ENCODE measurements at places on chromosomes 11 and 22.

GRCh38 chr22:23102002-23102655 lies 31.8 kb downstream of the GNAZ start:
- DNase-seq: no peak

DNA sequence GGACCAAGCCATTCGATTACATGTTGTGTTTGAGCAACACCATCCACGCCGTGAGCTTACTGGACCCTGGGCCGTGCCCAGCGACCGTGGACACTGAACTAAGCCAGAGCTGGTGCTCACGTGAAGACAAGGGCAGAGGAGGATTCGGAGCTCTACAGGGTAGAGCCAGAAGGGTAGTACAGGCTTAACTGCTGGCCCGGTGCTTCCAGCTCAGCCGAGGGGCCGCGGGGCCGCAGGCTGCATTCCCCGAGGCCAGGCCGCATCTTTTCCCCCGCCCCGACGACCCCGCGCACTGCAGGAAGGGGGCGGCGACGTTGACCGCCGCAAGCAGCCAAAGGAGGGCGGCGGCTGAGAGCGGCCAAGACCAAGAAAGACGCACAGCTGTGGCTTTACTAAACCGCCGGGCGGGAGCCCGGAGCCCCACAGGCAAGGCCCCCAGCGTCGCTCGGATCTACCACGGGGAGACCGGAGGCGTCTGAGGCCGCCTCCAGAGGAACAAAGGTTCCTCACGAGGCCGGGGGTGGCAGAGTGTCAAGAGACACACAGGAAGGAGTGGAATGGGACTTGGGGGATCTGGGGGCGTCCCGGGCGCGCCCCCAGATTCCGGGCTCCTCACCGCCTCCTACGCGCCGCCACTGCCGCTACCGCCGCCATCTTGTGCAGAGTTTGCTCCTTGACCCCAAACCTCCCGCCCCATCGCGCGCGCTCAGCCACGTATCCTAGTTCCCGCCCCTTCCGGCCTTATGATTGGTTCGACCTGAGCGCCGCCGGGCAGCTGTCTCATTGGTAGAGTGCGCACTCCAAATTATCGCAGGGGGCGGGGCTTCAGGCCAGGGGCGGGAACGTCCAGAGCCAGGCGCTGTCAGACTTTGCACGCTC lies at the start of gene GANAB:
Gene GANAB, minus strand, starts transcription at position 668 of the 879 bp plus-strand sequence. Its CDS starts 14 bp downstream, at position 654.
- peak; percentile 98 for DNase-seq

DNA sequence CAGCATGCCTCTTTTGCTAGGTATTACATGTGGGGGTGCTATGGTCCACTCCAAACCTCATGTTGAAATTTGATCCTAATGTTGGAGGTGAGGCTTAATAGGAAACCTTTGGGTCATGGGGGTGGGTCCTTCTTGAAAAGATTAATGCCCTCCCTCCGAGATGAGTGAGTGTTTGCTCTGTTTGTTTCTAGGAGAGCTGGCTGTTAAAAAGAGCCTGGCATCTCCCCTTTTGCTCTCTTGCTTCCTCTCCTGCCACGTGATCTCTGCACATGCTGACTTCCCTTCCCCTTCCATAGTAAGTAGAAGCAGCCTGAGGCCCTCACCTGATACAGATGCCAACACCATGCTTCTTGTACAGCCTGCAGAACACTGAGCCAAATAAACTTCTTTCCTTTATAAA lies 104.5 kb downstream of the FAT3 start:
- DNase-seq: no peak

GRCh38 chr22:47797342-47797945 lies 1035.0 kb downstream of the TBC1D22A start:
- DNase-seq: no peak

GRCh38 chr11:95252586-95252985 lies 21.6 kb upstream of the SESN3 start:
- no peak for DNase-seq

DNA sequence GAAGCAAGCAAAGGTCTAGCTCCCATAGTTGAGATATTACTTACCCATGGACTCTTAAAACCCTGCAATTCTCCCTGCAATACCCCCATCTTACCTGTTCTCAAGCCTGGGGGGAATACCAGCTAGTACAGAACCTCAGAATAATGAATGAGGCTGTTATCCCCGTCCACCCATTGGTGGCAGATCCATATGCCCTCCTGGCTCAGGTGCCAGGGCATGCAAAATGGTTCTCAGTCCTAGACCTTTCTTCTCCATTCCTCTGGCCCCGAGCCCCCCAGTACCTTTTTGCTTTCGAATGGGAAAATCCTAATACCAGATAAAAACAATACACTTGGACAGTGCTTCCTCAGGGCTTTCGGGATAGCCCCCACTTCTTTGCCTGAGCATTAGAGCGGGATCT lies 86.4 kb downstream of the PIWIL4 start:
- DNase-seq: no peak

DNA sequence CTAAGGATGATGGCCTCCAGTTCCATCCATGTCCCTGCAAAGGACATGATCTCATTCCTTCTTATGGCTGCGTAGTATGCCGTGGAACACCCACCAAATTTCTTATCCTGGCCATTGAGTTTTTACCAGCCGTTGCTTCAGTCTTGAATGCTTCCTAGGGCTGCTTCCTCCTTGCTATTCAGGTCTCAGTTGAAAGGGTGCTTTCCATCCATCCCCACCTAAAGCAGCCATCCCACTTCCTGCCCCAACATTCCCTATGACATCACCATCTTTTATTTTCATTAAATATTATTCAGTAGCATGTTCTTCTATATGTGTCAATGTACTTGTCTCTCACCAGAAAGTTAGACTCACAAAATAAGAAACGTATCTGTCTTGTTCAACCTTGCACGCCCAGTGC lies 40.7 kb upstream of the SLN start:
- no peak for DNase-seq

DNA sequence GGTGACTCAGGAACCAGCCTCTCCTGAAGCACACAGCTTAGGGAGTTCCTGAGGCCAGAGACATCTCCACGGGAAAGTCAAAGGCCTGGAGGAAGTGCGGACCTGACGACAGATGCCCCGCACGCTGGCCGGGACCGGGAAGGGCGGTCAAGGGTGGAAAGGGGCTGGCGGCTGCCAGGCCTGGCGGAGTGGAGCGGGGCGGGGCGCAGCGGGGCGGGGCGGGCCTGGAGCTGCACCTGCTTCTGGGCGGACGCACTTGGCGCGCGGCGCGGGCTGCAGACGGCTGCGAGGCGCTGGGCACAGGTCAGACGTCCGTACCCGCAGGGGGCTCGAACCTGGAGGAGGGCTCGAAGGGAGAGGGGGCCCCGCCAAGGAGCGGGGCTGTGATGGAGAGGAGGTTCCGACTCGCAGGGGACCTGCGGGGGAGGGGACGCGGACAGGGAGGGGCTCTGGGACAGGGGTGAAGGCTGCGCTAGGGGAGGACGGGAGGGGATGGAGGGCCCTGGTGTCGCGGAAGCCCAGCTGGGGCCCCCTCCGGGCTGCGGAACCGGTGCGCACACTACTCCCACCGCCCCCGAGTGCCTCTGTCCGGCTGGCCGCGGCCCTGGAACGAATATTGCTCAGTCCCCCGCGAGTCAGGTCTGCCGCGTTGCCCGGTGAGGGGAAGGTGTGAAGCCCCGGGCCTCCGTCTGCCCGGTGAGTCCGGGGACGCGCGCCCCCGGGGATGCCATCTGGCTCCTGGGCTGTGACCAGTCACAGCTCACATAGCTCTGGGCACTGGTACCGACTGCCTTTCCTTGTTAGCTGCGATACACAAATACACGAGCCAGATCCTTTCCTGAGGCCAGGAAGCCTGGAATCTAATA lies at the start of gene TMEM45B:
Gene TMEM45B, plus strand, starts transcription at position 253 of the 866 bp plus-strand sequence. CDS start 36,635 bp downstream, outside the sequence.
- DNase-seq: no peak

DNA sequence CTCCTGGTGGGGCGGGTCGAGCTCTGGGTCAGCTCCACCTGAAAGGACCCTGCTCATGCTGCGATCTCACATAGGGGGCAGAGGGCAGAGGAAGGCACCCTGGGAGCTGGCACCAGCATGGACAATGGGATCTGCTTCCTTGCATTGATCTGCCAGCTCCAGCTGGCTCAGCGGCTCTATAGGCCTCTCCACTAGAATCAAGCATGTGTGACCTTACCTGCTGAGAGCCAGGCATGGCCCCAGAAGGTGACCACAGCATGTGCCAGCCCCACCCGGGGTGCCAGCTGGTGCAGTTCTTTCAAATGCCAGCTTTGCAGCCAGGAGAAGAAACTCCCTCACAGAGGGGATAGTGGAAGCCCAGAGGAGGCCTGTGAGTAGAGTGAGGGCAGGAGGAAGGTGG lies 22.0 kb upstream of the KLHL35 start:
- no peak for DNase-seq

DNA sequence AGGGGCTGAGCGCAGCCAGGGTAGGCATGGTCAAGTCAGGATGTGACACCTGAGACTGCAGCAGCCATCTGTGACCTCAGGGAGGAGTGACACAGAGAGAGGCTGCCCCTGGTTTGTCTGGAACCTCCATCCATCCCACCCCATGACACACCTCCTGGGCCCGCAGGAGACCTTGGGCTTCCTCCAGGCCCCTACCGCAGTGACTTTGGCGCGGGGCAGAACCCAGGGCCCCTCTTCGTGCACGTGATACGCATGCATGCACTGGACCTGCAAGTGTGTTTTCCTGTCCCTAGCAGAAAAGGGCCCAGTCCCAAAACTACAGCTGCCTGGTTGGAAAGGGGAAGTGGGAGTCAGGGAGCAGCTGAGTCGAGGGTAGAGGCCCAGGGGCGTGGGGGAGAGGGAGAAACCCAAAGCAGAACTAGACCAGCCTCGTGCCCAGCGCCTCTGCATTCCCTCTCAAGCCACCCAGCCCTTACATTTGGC lies 7.9 kb upstream of the CYTH4 start:
- DNase-seq: peak; percentile 91

DNA sequence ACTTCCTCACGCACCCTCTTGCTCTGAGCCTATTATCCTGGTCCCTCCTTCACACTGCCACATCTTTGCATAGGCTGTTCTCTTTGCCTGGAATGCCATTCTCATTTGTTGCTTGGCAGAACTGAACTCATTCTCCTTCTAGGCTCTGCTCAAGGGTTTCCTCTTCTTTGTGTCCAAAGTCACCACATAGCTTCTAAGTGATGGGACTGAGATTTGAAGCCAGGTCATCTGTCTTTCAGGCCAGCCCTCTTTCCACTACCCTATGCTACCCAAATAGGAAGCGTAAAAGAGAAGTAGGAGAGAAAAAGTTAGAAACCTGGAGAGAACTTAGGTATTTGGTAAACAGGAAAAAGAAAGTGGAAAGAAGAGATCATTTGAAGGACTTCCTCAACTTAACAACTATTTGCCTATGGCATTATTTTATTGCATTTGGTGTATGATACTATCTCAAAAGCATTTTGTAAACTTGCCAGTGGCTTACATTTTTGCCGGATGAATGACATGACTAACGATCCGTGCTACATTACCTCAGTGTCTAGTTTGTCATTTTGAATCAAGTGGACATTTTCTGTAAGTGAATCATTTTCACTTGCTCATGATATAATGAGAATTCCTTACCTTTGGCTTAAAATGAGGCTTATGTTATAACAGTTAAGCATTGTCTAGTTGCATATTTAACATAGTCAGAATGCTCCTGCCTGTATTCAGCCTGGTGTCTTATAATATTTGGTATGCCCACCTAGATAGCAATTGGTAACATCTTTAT lies 18.5 kb downstream of the NF2 start:
- DNase-seq: no peak

Data from inflammatory macrophage treated with lipopolysaccharide for 1 hour (primary cell).